Neural progenitor cell (in vitro differentiated cells): ENCODE measurements at places on chromosomes 6 and 20. TPM values are rescaled to one million over a fixed set of nuclear protein-coding genes. Genes with fewer than 3 reads are reported as not detected.

- peak; percentile 75 for DNase-seq
- H3K4me3 ChIP-seq: no peak overlapping the region
- peaks cover 32% of the 10 kb centered on the region for H3K4me1 ChIP-seq
Observed at GRCh38 chr6:161168281-161168891, 105.5 kb downstream of the AGPAT4 start.

- H3K27me3 ChIP-seq: peaks cover 78% of the 10 kb centered on the region
- H3K4me3 ChIP-seq: no peak overlapping the region
- no peaks in the 10 kb centered on the region for H3K36me3 ChIP-seq
- no peaks in the 10 kb centered on the region for H3K4me1 ChIP-seq
- DNase-seq: no peak
- H3K27ac ChIP-seq: no peak overlapping the region
Observed at GRCh38 chr20:37627767-37628130, 66.1 kb upstream of the CTNNBL1 start.

DNA sequence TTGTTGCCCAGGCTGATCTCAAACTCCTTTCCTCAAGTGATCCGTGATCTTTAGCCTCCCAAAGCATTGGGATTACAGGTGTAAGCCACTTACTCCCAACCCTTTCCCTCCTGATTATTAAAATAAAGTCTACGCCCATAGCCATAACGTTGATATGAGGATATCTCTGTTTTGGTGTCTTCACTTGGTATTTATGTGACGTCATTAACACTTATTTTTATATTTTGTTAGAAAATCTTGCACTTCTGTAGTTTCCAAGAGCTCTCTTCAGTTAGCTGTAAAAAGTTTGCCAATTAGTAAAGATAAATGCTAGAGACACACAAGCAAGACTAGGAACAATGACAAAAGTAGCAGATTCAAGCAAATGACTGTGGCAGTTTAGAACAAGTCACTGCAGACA, 115.6 kb upstream of the HSF2 start:
- H3K4me1 ChIP-seq: no peaks in the 10 kb centered on the region
- H3K4me3 ChIP-seq: no peak overlapping the region
- H3K36me3 ChIP-seq: no peaks in the 10 kb centered on the region
- no peak for DNase-seq
- no peaks in the 10 kb centered on the region for H3K27me3 ChIP-seq
- H3K27ac ChIP-seq: no peak overlapping the region

DNA sequence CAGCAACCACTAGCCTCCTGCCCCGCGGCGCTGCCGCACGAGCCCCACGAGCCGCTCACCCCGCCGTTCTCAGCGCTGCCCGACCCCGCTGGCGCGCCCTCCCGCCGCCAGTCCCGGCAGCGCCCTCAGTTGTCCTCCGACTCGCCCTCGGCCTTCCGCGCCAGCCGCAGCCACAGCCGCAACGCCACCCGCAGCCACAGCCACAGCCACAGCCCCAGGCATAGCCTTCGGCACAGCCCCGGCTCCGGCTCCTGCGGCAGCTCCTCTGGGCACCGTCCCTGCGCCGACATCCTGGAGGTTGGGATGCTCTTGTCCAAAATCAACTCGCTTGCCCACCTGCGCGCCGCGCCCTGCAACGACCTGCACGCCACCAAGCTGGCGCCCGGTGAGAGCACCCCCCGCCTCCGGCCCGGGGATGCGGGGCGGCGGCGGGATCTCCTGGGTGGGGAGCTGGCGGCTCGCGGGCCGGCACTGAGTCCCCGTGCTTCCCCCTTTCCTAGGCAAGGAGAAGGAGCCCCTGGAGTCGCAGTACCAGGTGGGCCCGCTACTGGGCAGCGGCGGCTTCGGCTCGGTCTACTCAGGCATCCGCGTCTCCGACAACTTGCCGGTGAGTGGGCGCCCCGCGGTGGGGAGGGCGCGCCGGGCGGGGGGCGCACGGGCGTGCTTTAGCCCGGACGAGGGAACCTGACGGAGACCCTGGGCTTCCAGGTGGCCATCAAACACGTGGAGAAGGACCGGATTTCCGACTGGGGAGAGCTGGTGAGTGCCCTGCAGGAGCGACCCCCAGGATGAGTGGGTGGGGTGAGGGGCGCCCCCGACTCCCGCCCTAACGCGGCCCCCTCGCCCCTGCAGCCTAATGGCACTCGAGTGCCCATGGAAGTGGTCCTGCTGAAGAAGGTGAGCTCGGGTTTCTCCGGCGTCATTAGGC, 585 bp downstream of the PIM1 start:
- H3K27ac ChIP-seq: peak overlapping the region; percentile 27
- DNase-seq: peak; percentile 83
- H3K27me3 ChIP-seq: peaks cover 12% of the 10 kb centered on the region
- peaks cover 16% of the 10 kb centered on the region for H3K4me1 ChIP-seq

The GPX5 gene
- not detected in 2 replicates for total RNA-seq

The UBE2C gene
- total RNA-seq: 325 and 442 TPM in 2 replicates
